ENCODE measurements at places on chromosomes 7 and 10.
A peak's percentile ranks its signal among the peaks of the same experiment; 100 is the strongest.

- peak; percentile 57 for DNase-seq
Measured at GRCh38 chr7:90717296-90718060, 121.4 kb downstream of the CDK14 start.

DNA sequence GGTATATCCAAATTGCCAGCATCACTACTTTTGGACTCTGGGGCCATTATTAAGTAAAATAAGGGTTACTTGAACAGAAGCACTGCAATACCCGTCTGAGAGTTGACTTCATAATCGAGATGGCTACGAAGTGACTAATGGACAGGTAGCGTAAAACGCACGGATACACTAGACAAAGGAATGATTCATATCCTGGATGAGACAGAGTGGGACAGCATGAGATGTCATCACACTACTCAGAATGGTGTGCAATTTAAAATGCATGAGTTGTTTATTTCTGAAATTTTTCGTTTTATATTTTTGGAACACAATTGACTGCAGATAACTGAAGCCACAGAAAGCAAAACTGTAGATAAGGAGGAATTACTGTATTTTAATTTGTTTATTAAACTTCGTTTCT, 421.5 kb upstream of the LRGUK start:
- no peak for DNase-seq

DNA sequence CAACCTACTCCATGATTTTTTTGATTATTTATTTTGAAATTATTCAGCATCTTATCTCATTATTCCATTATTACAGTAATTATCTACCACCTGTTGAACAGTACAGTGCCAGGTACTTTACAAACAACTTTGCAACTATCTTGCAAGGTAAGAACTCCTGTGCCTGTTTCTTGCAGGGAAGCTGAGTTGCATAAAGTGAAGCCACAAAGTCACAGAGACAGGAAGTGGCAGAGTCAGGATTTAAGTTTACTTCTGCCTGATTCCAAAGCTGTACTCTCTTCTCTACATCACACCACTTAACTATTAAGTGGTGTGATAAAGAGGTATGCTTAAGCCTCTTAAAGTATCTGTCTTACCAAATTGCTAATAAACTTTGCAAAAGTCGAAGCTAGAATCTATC, 80.1 kb downstream of the LRRTM3 start:
- DNase-seq = no peak

DNA sequence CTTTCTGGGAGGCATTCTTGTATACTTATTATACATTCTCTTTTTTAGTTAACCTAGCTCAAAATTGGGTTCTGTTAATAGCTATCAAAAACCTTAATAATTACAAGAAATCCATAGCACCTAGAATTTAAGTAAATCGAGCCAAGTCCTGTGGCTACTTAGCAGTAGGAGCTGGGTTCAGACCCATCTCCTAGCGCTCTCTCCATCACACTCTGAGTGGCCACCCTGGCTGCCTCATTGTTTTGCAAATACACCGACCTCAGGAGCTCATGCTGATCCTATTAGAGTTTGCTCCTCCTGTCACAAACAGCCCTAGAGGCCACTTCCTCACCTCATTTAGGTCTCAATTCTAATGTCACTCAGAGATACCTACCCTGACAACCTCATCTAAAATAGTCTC, 46.2 kb upstream of the OSBPL3 start:
- no peak for DNase-seq

DNA sequence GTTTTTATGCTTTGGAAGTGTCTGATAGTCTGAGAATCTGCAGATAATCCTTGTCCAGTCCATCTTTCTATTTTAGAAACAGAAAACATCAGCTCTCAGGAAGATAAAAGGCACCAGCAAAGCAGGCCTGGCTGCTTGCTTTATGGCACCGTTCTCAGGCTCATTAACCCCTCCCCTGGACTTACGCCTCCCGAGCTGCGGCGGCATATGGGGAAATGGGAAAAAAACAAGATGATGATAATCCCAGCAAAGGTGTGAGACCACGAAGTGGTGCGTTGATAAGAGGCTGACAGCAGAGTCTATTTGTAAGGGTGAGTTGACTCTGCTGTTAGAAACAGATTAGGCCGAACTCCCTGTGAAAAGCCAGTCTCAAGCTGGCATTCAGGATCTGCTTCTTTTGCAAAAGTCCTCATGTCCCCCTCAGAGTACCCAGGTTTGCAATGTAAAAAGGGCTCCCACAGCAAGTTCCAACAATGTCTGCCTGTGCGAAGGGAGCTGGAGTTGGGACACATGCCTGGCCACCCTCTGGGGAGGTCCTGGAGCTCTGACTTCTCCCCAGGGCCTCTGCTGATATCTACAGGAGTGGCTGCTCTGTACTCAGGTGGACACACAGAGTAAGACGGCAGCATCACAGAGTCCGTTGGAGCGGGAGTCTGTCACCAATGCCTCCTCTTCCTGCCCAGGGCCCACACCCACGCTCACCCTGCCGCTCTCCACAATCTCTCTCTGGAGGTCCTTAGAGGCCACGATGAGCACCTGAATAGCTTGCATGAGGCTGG, 54.3 kb downstream of the SPDYE5 start:
- DNase-seq = no peak

DNA sequence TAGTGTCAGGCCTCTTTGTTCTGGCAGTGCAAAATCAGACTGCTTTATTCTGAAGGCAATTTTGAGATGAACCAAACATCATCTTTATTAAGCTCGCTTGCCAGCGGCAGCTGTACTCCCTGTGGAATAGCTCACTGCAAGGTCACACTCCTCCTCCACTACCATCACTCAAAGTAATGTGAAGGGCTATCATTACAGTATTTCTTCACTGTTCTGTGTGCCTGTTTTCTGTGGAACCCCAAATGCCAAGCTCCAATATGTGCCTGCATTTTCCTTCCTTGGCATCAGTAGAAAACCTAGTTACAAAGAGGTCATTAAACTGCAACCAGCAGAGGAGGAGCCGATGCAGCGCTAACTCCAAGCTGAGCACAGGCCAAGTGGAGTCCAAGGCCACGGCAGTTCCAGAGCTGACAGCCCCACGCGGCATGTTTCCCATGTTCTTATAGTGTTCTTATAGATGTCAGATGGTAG, 21.4 kb downstream of the BCCIP start:
- DNase-seq = no peak

DNA sequence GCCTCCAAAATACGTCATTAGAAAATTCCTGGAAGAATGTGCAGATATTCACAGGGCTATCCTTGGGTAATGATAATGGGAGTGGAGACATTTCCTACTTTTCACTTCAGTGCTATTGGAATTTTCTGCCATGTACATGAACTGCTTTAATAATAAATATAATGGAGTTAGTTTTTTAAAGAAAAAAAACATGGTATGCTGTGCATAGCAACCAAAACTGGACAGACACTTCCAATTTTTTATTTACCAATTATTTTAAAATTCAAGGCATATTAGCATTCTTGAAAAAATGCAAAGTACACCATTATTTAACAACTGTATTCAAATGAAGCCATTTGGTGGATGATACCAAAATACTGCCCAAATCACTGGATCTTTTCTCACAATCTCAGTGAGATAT, 3.3 kb downstream of the XRCC2 start:
- DNase-seq = no peak

DNA sequence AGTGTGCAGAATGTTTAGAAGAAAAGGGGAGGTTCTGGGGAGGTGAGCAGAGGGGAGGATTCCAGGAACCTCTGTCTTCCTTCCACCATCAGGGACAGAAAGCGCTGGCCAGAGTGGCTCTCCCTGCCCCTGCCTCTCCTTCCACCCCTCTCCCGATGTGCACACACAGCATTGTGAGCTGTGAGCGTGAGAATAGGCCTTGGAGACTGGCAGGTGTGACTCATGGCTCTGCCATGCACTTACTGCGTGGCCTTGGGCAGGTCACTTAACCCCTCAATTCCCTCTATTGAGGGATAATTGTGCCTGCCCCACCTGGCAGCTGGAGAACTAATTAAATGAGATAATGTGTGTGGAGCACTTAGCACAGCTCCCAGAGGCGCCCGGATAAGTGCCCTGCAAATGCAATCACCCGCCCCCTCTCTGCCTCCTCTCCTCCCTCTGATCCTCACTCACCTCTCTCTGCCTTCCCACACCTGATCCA, 115.4 kb downstream of the ZMIZ1 start:
- DNase-seq = peak; percentile 67

DNA sequence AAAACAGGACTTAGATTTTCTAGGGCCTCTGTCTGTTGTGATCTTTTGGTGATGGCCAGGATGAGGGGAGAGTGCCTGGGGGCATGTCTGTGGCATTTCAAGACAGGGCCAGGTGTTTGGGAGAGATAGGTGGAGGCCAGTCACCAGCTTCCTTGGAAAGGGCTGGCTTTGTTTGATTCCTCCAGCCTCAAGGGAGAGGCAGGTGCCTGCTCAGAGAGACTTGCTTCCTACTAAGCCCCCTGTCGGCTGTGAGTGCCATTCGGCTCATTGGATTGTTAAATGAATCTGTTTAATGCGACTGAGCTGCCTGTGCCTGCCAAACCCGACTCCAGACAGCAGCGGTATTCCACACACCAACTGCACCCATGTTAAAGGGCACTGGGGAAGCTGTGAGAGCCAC, 304.1 kb upstream of the COBL start:
- DNase-seq = no peak

GRCh38 chr7:148914208-148914777, 30.2 kb upstream of the EZH2 start:
- no peak for DNase-seq

DNA sequence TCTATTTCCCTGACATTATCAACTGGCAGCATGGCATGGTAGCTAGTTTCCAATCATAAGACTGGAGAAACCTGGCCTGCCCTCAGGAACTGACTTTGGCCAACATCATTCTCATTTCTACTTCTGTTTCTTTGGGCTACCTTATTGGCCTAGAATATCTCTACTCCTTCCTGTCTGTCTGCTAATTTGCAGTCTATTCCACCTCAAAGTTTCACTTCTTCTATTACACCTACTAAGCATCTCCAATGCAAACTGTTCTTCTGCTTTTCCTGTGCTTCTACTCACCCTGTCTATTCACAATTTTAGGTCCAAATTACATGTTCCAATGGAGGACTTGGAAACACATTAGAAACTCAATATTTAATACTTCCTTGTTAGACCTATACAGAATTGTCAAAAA, 65.6 kb downstream of the ZNF503 start:
- no peak for DNase-seq

- no peak for DNase-seq
Measured at GRCh38 chr7:31896925-31897324, 173.3 kb downstream of the PDE1C start.

DNA sequence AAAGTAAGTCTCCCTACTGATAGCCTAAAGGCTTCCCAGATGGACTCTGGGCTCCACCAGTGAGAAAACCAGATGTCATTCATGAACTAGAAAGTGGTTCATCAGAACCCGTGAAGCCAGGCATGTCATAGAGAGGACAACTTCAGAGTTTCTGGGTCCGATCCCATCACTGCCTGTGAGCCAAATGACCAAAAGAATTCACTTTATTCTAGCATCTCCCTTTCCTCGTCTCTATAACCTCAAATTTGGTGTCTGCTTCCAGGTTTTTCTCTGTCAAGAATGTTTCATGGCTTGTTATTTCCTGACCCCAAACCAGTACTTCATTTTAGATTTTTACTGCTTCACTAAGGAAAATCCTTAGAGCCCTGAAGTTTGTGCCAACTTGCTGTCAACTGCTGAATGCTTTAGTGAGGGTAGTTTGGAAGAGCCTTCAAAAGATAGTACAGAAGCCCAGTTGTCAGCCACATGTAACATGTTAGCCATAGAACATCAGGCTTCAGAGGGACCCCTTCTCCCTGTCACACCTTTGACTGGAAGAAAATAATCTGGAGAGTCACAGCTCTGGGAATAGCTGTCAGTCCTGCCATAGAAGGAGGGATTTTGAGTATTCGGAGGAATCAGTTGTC, 34.0 kb downstream of the ITGB8 start:
- no peak for DNase-seq

DNA sequence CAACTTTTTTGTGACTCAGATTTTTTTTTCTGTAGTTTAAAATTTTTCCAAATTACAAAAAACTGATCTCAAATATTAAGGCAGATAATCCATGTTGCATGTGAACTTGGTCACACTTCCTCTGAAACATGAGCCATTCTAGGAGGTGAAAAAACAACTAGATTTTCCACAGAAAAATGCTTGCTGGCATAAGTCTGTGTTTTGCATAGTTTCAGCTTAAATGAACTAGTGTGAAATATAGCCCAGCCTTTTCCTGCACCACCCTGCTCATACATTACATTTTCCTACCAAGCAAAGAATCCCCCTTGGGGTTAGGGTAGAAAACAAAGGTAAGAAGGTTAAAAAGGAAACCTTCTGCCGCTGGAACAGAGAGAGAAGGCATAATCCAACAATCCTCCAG, 48.2 kb downstream of the SLC25A13 start:
- no peak for DNase-seq

Measured in foreskin fibroblast (primary cell).